ENCODE measurements at places on chromosomes 3 and 15.

DNA sequence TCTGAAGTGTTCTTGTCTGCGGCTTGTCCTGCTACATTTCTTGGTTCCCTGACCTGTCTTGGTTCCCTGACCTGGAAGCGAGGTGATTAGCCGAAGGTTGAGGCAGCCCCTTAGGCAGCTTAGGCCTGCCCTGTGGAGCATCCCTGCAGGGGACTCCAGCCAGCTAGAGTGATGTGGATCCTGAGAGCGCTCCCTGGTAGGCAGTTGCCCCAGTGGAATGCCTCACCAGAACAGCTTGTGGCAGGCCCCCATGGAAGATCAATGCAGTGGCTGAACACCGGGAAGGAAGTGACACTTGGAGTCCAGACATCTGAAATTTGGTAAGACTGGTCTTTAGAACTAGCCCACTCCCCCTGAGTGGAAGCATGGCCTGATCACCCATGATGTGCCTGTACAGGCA is 5.5 kb upstream of the ROBO1 start:
- no peak for DNase-seq

DNA sequence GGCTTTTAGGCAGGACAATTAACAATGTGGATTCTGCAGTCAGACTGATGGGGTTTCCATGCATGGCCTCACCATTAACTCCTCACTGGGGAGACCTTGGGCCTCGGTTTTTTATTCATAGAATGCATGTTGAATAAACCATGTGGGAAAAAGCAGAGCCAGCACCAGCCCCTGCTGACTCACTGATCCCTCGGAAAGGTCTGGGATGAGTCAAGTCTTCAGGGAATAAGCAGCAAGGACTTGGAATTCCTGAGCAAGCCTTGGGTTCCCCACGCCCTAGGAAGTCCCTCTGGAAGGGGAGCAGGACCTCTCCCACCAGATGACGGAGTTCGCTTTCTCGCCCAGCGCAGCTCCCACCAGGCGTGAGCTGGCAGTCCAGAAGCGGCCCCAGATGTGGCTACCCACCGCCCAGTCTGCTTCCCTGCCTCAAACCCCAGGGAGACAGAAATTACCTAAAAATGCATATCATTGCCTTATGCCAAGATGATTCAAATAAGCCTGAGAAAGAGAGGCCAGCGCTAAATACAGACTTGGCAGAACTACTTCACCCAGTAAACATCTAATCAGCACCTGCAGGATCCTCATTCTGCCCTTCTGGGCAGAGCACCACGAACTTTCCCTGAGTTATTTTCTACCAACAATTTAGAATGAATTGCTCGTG is 45.4 kb downstream of the BTD start:
- DNase-seq: no peak

DNA sequence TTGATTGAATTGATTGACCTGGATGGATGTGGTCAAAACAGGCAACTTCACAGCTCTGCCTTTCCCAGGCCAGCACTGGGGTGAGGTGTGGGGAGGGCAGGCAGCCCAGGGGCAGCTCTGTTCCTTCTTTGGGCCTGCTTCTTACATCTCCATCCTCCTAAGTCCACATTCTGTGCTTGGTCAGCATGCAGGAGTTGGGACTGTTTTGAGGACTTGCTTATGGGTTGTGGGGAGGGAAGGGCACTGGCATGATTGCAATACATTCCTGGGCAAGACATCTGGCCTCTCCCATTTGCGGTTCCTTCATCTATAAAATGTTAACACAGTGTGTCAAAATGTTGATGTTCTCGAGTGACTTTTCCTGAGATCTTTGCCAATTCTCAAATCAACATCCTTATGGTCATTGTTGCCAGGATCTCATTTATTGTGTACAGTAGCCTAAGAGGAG is 84.1 kb downstream of the ST6GAL1 start:
- DNase-seq: no peak

DNA sequence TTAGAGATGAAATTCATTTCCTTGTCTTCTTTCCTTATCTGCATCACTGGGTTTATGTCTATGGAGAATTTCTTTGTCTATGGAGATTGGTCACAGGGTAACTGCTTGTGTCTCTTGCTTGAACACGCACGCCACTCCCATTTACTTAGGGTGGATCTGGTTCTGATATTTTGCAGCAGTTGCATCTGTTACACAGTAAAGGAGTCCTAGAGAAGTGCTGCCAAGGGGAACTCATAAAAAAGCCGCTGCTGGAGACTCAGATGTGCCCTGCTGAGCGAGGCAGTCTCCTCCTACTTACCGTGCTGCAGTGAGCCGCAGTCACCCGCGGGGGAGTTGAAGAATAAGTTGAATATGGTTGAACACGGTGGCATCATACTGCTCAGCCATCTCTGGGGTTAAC is 105.2 kb upstream of the KLHL25 start:
- DNase-seq: no peak

DNA sequence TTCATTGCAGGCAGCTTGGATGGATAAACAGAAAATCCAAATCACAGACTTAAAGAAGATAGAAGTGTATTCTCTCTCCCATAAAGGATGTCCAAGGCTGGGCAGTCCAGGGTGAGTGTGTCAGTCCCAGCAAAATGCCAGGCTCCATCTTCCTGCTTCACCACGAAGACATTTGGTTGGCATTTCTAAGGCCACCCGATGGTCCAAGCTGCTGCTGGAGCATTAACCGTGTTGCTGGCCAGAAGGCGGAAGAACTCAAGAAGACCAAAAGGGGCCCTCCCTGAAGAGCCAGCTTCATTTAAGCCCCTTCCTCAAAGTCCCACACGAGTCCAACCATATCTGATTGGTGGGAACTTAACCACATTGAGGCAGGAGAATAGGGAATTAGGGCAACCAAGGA is 3.0 kb upstream of the CYP11A1 start:
- no peak for DNase-seq

- DNase-seq: no peak
Observed at GRCh38 chr3:186517218-186517617, 27.0 kb downstream of the CRYGS start.

GRCh38 chr15:48402427-48403177 is 71.4 kb downstream of the DUT start:
- DNase-seq: no peak

- no peak for DNase-seq
Observed at GRCh38 chr3:11226042-11226370, 46.2 kb upstream of the ATG7 start.

DNA sequence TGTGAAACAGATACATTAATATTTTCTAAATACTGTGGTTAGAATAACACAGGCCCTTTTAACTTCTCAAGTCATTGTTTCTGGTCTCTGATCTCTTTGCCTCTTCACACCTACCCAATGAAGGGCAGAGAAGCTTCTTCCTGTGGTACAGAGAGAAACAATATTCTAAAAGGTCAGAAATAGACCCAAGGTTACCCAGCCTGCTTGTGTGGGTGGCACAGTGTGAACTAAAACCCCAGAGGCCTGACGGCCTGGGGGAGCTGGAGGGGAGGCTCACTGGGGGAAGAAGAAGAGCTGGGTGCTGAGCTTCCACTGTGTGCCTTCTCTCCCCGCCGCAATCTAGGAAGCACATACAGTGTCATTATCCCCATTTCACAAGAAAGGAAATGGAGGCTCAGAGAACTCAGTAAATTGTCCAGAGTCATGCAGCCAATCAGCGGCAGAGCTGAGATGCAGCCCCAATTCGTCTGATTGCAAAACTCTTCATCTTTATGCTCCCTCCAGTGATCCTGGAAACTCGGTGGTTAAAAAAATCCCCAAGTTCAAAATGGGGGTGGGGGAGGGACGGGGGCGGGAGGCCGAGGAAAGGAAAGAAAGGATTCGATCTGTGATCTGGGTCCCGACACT is 64.1 kb upstream of the HEG1 start:
- no peak for DNase-seq

DNA sequence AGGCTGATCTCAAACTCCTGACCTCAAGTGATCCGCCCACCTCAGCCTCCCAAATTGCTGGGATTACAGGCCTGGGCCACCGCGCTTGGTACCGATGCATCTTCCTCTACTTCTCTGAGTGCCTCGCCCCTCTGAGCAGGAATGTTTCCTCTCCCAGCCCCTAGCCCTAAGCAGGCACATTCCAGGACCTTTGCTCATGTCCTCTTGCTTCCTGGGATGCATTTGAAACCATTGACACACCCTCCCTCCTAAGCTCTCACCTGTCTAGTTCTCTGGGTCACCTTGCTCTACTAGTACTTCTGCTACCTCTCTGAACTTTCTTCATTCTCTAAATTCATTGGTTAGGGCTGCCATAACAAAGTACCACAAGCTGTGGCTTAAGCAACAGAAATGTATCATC is 17.9 kb upstream of the UACA start:
- no peak for DNase-seq

DNA sequence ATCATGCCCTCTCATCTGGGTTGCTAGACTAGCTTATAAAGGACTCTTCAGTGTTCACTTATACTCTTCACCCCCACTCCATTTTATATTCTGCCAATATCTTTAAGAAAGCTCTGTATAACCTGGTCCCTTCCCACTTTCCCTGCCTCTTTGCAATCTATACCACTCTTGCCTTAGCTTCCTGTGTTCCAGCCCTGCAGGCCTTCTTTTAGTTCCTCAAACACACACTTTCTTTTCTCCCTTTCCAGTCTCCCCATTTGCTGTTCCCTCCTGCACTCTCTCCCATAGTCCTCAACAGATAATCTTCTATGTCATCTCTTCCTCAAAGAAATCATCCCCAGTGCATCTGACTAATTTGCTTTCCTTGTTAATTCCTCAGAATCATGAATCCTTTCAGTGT is 28.7 kb downstream of the SENP8 start:
- DNase-seq: no peak

- no peak for DNase-seq
Observed at GRCh38 chr15:101183226-101183930, 68.5 kb downstream of the CHSY1 start.

- DNase-seq: no peak
Observed at GRCh38 chr3:103052236-103052830, 617.5 kb downstream of the ZPLD1 start.

GRCh38 chr3:175185903-175186302 is 326.8 kb downstream of the NAALADL2 start:
- DNase-seq: no peak

GRCh38 chr3:124770336-124771082 is 40.3 kb downstream of the UMPS start:
- peak; percentile 49 for DNase-seq

DNA sequence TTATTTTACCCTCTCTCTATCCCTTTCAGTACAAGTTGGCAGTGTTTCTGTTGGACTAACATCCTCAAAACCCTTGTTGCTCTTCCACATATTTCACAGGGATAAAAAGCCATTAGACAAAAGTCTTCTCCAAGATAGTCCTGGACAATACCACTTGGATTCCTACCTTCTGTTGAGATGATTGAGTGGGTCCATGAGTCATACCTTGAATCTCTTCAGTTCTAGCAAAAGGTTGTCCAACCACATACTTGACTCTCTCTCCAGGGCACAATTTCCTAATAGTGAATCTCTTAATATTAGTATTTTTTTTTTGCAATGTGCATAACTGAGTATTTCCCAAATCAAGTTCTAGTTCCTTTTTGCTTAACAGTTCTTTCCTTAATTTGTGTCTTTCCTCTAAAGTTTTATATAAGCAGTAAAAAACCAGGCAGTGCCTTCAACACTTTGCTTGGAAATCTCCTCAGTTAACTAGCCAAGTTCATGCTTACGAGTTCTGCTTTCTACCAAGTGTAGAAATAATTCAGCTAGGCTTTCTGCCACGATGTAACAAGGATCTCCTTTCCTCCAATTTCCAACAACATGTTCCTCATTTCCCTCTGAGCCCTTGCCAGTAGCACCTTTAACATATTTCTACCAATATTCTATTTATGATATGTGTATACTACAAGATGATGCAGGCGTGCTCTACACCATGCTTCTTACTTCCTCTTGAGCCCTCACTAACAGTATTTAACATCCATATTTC is 68.3 kb upstream of the NEO1 start:
- no peak for DNase-seq

GRCh38 chr3:105513042-105513441 is 146.3 kb downstream of the ALCAM start:
- DNase-seq: no peak

- no peak for DNase-seq
Observed at GRCh38 chr3:78870484-78870883, 897.3 kb downstream of the ROBO1 start.

DNA sequence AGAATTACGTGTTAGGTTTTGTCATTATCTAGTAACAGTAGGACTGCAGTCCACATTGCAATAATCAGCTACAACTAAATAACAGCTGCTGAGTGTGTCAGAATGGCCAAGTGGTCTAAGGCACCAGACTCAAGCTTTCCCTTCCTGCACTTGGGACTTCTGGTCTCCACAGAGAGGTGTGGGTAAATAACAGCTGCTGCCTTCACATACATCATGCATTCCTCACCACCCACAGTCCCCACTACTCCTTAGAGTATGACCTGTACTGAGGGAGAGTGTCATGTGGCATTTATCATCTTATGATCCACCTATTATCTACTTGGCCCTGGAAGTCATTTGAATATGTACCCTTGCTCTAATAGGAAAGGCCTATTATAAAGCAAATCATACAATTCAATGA is 22.2 kb upstream of the ZMAT3 start:
- DNase-seq: no peak

DNA sequence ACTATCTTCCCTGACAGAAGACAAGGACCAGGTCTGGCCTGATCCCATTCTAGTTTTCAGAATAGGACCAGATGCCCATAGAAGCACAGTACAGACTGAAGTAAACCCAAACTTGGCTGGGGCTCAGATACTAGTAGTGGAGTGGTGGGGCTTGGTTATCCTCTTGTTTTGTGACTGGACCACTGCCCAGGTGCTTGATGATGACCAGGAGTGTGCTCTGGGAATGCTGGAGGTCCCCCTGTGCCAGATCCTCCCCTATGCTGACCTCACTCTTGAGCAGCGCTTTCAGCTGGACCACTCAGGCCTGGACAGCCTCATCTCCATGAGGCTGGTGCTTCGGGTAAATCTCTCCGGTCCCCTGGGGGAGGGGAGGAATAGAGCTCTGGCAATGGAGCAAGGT is 36.3 kb downstream of the ESYT3 start:
- DNase-seq: no peak

- DNase-seq: no peak
Observed at GRCh38 chr3:188488801-188489200, 334.8 kb downstream of the LPP start.

Measured in substantia nigra (tissue), 51 donors.